Kidney capillary endothelial cell (primary cell): ENCODE measurements at places on chromosomes 13 and 19.

GRCh38 chr13:19890030-19890429 lies 26.6 kb upstream of the ZMYM5 start:
- no peak for DNase-seq

DNA sequence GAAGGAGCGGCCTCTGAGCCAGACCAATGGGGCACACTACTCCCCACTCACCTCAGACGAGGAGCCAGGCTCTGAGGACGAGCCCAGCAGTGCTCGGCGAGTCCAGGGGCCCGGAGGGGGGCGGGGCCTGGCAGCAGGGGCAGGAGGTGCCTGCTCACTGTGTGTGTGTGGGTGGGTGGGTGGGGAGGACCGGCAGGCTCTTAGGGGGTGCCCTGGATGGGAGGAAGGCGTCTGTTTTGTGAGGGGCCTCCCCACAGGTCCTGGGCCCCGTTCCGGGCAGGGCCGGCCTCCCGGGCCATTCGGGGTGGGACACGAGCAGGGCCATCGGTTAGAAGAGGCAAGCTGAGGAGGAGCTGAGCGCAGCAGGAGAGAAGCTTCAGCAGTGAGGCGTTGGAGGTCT lies 12.7 kb downstream of the PLEKHJ1 start:
- no peak for DNase-seq

- peak; percentile 36 for DNase-seq
These were observed 5.2 kb upstream of the STK24 start for GRCh38 chr13:98581971-98582702.

GRCh38 chr19:49847731-49848696 lies 2.9 kb upstream of the PTOV1 start:
- no peak for DNase-seq

GRCh38 chr19:31249217-31249616 lies 100.0 kb downstream of the TSHZ3 start:
- DNase-seq = no peak

DNA sequence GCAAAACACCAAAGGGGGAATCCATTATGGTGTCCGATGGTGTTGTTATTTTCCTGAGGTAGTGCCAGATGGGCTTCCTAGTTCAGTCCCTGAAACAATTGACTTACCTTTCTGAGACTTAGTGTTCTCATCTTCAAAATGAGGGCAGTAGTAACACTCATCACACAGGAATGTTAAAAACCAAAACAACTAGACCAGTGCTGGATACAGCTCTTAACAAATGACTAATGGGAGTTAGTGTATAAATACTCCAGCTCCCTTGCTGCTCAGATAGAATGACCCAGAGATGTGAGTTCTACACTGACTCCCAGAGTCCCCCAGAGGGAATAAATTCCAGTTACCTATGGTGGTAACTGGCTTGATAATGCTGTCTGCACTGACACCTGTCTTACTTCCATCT lies 49.9 kb downstream of the MBD3L2B start:
- no peak for DNase-seq

GRCh38 chr13:105389373-105389772 lies 1146.1 kb downstream of the EFNB2 start:
- no peak for DNase-seq
